Activated CD4-positive, alpha-beta T cell treated with anti-CD3 and anti-CD28 coated beads, Interleukin-2, amount 50 U/mL, for 48 hours (primary cell): ENCODE measurements at places on chromosomes 1 and 21.

GRCh38 chr1:235935235-235936225, 68.8 kb upstream of the LYST start:
- no peak for DNase-seq

- no peak for DNase-seq
Measured at GRCh38 chr1:36093226-36093625, 4.5 kb downstream of the ADPRS start.

GRCh38 chr21:30232011-30232410, 16.1 kb upstream of the CLDN8 start:
- DNase-seq = no peak

- no peak for DNase-seq
Measured at GRCh38 chr1:154081386-154082126, 73.3 kb downstream of the NUP210L start.

DNA sequence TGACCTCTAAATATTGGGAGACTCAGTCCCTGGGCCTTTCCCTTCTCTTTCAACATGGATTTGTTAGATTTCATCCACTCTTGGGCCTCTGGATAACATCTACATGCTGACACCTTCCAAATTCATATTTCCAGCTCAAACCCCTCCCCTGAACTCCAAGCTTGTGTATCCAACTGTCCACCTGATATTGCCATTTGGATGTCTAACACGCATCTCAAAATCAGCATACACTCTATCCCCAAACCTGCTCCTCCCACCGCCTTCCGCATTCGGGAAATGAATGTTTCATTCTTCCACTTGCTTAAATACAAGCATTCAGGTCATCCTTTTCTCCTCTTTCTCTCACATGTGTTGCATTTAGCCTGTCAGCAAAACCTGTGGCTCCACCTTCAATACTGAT, 17.5 kb upstream of the KAZN start:
- no peak for DNase-seq

GRCh38 chr1:17837233-17838030, 82.3 kb downstream of the ACTL8 start:
- DNase-seq = no peak

GRCh38 chr1:64038965-64039364, 164.5 kb upstream of the UBE2U start:
- no peak for DNase-seq

DNA sequence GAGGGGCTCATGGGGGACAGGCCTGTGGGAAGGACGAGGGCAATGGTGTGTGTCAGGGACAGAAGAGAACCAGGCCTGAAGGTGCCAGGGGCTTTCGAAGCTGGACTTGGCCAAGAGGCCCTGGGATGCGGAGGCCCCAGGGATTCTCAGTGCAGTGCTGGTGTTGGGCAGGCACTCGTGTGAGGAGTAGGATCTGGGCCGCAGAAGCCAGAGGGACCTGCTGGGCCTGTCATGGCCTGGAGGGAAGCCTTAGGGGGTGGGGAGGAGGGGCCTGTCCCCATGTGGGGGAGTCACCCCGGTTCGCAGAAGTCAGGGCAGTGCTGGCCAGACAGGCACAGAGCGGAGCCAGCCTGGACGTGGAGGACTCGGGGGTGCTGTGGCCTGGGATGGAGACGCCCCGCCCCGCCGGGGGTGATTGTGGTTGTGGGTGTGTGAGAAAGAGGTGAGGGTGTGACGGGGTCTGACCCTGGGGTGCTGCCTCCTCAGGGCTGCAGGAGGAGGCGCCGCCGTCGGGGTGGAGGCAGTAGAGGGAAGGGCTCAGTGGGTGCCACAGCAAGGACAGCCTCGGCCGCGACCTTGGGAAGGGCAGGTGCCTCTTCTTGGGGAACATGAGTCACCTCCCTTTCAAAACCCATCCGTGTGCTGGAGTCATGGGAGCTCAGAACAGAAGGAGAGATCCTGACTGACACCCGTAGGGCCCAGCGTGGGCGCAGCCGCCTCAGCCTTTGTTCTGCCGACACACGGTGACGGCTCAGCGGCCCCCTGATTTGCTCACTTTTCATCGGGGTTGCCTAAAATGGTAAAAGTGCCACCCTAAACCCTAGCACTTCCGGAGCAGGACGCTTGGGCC, 33.9 kb downstream of the FAAP20 start:
- DNase-seq = no peak

- DNase-seq = no peak
Measured at GRCh38 chr1:233293556-233294446, 1.7 kb downstream of the PCNX2 start.

GRCh38 chr1:236235116-236235515, 46.6 kb downstream of the ERO1B start:
- no peak for DNase-seq

- DNase-seq = no peak
Measured at GRCh38 chr1:73907051-73907450, 290.9 kb downstream of the LRRIQ3 start.

DNA sequence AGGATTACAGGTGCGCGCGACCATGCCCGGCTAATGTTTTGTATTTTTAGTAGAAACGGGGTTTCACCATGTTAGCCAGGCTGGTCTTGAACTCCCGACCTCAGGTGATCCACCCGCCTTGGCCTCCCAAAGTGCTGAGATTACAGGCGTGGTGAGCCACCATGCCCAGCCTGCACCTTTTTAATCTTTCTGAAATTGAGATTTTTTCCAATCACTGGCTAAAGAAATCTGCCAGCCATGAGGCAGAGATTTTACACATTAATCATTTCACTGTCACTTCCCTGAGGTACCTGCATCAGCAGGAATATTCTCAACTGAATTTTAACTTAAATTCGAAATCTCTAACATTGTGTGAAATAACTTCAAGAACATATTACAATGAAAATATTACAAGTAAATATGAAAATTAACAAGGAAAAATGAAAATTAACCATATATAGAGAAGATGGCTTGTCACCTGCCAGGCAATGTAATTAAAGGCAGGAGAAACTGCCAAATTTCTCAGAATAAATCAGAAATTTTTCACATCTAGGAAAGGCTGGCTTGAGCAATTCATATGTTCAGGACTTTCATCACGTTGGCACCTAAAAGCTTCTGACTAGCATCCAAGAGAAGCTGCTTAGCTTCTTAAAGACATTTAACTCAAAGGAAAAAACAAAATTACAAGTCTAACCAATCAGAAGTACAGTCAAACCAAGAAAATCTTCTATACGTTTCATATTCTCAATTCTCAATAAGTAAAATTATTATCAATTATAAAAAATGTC, 5.9 kb downstream of the ANKRD13C start:
- DNase-seq = no peak
